ENCODE measurements at places on chromosomes 6 and 20.

DNA sequence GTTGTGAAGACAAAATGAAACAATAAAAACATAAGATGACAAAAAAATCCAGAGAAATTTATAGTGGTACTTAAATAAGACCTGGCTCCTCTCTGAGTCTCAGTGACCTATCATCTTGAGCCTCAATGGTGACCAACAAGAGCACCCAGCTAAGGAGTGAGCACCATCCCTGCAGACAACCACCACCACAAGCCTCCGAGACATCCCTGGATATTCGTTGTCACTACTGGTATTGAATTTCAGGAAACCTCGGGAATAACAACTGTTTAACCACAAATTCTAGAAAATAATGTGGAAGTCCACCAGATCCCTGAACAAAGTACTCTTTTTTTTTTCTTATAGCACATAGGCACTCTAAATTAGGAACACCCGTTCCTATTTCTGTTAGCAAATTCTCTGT, 32.2 kb upstream of the ADGRF5 start:
- no peak for DNase-seq

DNA sequence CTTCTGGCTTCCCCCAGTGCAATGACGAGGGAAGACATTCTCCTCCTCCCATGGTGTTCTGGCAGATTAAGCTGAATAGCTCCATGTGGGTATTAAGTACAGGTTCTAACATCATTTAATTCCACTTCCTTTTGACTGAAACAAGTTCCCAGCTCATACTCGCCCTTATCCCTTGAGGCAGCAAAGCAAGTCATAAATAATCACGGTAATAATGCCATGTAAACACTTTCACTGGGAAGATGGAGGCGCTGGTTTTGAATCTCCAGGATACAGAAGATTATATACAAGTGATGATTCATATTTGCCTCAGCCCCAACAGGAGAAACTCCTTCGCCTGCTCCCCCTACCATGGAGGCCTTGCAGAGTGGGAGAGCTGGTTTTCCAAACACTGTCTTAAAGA, 141.3 kb downstream of the PXDC1 start:
- DNase-seq, result no peak

DNA sequence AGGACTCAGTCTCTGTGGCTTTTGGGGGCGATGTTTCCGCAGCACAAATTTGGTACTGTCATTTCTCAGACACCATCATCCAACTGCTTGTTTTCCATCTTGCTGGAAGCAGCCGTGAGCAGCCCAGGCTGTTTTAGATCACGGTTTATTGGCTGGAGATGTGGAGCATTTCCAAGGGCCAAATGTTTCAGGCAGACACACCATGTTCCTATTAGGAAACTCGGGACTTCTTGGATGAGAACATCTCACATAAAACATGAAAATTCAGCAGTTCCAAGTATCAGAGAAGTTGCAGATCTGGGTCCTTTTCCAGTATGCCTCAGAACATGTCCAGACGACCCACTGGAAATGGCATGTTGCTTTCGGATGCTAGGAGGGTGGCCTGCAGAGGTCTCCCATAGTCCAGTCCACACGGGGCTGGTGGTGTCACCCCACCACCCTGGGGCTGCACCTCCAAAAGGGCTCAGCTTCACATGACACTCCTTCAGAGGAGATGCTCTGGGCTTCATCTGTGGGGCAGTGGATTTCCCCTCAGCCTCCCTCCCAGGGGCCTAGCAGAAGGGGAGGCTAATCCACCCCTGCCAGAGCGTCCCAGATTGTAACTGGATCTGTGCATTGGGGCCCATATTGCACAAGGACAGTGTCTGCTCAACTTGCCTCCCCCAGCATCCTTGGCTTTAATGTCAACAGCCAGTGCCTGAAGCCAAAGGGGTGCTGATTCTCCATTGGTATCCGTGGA, 176.3 kb downstream of the SCP2D1 start:
- DNase-seq, result no peak

DNA sequence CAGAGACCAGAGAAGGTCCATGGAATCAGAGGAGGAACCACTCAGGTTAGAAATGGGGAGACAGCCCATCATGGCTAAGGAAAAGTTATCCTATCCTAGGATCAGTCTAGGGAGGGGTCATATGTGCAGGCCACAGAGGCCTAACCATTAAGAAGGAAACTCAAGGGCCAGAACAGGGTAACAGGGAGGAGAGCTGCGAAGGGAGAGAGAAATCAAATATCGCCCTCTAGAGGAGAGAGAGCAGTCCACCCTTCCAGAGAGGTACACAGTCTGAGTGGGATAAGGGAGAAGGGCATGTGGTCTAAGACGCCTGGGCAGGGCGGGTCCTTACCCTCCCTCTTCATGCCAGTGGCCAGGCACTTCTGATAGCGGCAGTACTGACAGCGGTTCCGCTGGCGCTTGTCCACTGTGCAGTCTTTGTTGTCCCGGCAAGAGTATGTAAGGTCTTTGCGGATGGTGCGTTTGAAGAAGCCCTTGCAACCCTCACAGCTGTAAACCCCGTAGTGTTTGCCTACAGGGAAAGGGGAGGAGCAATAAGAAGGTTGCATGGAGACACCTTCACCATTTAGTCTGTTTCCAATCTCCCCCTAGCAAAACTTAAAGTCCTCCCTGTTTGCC, 2.9 kb downstream of the RXRB start:
- DNase-seq, result no peak

- DNase-seq, result no peak
Measured at GRCh38 chr6:144519426-144519825, 234.3 kb downstream of the UTRN start.

DNA sequence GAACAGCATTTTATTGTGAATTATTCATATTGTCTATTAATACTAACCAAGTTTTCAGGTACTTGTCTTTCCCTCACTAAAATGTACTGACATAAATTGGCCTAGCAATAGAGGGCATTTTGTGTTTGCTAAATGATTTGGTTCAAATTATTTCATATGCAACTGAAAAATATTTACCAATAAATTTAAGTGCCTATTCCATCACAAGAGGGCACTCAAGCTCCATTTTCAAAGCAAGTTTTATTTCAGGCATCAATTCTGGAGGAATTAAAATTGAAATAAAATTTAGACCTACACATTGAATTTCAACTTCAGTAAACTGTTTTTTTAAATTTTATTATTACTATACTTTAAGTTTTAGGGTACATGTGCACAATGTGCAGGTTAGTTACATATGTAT, 114.3 kb upstream of the SYNCRIP start:
- no peak for DNase-seq

DNA sequence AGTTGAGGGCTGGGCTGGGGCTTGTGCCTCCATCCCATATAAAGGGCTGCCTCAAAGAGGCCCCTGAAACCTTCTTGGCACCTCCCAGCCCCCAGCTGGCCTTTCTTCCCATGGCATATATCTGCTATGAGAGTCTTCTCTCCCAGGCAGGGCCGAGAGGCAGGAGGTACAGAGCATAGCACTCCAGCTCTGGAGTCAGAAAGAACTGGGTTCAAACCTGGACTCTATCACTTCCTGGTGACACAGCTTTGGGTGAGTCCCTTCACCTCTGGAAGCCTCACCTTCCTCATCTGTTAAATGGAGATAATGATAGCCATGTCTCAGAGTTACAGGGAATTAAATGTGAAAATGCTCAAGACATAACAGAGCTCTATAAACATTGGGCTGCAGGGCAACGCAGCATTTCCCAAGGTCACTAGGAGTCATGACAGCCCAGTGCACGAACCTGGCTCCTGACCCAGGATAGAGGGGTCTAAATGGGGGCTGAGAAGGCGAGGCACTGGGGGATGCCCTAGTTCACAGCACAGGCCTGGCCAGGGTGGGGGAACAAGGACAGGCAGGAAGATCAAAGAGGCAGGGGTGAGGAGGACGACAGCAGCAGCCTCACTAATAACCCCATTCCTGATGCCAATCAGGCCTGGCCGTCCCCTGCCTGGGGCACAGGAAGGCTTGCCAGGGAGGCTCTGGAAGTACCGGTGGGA, 1.9 kb downstream of the FAM83C start:
- no peak for DNase-seq

DNA sequence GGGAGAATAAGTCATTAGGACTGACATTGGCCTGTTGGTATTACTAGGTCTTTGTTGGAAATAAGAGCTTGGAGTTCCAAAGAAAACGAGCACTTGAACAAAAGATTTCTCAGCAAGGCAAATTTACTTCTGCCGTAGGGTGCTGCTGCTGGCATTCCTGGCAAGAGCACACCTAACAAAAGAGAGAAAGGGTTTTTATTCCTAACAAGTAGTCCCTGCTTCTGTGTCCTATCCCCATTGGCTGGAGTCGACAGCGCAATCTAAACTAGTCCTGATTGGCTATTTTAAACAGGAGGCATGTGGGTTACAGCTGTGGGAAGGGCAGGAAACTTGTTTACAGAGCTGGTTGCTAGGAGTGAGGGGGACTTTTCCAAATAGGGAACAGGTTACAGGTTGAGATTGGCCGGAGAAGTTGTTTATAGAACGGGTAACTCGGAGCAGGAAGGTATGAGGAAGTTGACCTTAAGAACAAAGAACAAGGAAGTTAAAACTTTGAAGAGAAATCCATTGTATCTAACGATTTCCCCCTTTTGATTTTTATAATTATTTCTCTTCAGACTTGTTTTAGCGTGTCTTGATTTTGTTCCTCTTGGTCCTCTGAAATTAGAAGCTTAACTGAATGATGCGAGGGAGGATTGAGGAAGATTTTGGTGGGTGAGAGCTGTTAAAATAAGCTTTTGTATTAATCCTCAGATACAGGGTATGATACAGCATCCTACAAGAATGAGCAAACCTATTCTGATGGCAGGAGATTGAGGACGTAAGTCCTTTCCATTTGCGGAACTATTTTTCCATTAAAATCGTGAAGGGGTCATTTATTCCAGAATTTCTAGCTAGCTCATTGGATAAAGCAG, 3.4 kb upstream of the ZNFX1 start:
- no peak for DNase-seq

- no peak for DNase-seq
Measured at GRCh38 chr6:33863723-33864440, 60.1 kb upstream of the MLN start.

- peak; percentile 49 for DNase-seq
Measured at GRCh38 chr6:40477246-40478126, 109.7 kb downstream of the LRFN2 start.

GRCh38 chr20:4973330-4974097, 27.8 kb downstream of the SLC23A2 start:
- no peak for DNase-seq

GRCh38 chr6:157343732-157344131, 20.4 kb upstream of the TMEM242 start:
- no peak for DNase-seq

DNA sequence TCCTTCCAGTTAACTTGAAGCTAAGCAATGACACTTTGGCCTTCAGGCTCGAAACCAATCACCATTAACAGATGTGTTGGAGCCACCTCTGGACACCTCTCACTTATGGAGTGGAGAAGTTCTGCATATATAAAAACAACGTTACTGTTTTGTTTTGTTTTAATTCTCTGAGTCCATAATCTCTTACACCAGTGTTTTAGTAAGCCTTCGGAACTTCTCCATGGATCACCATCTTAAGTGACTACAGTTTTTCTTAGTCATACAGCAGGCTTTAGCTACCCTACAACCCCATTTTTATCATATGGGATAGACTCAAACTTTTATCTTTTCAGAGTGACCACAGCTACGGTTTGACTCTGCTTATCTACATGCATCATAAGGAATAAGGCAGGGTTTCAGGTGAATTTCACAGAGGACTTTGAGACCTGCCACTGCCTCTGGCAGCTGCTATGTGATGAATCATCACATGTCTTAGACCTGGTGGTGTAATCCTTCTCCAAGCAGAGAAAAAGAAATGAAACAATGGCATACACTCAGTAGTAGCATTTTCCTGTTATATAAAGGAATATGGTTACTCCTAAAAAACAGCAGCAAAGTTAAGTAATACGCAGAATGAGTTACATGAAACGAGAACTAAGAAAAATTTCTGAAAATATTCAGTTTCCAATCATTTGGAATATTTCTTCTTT, 5.5 kb upstream of the HDDC2 start:
- DNase-seq, result no peak

GRCh38 chr6:89585154-89585553, 53.4 kb downstream of the LYRM2 start:
- DNase-seq, result no peak

Data from NCI-H510A (cell line).